GM04503 (cell line): ENCODE measurements at places on chromosomes 3 and 15.

- peak; percentile 55 for DNase-seq
Measured at GRCh38 chr3:55000546-55000945, 72.7 kb upstream of the LRTM1 start.

DNA sequence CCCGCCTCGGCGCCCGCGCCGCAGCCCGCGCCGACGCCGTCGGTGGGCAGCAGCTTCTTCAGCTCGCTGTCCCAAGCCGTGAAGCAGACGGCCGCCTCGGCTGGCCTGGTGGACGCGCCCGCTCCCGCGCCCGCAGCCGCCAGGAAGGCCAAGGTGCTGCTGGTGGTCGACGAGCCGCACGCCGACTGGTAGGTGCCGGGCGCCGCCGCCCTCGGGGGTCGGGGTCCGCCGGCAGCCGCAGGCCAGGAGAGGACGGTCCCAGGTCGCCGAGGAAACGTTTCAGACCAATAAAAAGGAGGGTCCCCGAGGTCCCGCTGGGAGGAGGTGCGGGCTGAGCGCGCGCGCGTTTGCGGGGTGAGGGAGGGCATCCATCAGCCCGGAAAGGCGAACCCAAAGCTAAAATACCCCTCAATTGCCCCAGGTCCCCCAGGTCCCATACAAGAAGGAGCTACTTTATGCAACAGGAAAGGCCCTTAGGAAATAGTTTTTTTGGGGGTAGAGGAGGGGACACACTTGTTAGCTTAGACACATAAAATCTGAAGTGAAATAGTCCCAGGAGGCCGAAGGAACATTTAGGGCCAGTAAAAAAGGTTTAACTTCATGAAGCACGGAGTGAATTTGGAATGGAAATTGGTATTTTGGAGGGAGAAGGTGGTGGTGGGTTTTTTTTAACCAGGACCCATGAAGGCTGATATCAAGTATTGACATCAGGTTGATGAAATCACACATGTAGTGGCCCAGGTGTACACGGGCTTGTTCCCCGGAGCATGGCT, 739 bp downstream of the SYN2 start:
- no peak for DNase-seq

GRCh38 chr3:66442254-66443117, 58.3 kb downstream of the LRIG1 start:
- peak; percentile 45 for DNase-seq

DNA sequence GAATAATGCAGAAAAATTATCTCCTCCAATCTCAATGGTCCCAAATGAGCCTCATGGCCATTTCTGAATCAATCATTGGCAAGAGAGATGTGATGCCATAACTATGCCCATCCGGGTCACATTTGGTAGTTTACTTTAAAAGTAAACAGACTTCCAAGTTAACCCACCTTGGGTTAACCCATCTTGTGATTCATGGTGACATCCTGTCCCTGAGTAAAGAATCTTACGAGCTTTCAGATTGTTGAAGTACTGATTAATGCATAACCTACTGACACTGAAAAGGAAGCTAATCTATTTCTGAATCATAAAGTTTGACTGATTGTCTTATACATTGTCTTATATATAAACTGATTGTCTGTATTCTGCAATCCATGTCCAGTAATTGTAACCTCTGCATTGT, 467.2 kb upstream of the AGTR1 start:
- no peak for DNase-seq

DNA sequence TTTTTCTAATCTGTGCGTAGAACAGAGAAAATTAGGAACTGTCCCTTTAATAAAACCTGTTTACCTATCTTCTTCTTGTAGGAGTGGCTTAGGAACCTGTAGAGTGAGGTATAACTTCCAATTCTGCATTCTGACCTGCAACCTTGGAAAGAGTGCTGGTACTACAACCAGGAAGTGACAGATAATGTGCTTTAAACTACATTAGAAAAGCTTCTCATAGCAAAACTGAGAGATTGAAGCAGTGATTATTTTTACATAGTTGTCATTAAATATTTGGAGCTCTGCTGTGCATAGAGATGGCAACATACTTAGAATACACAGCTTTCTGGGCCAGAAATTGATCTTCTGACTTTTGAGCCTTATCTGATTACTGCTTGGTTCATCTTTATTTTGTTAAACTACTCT, 50.4 kb upstream of the ZDHHC23 start:
- no peak for DNase-seq

GRCh38 chr3:170372190-170372879, 14.8 kb downstream of the SKIL start:
- no peak for DNase-seq

DNA sequence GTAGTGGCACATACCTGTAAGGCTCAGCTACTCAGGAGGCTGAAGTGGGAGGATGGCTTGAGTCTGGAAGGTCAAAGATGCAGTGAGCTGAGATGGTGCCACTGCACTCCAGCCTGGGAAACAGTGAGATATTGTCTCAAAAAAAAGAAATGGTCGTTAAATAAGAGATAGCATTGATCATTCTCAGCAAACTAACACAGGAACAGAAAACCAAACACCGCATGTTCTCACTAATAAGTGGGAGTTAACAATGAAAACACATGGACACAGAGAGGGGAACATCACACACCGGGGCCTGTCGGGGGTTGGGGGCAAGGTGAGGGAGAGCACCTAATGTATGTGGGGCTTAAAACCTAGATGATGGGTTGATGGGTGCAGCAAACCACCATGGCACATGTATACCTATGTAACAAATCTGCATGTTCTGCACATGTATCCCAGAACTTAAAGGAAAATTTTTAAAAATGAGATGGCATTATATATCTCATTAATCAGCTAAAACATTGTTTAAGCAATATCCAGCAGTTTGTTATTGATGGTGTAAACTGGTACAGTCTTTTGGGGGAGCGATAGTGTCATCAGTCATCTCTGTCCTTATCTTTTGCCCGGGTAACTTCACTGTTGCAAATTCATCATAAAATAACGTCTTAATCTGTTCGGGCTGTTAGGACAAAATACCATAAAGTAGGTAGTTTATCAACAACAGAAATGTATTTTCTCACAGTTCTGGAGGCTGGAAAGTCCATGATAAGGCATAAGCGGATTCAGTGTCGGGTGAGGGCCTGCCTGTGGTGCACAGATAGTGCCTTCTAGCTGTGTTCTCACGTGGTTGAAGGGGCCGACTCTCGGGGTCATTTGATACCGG, 1.7 kb upstream of the MAN2A2 start:
- DNase-seq = no peak

DNA sequence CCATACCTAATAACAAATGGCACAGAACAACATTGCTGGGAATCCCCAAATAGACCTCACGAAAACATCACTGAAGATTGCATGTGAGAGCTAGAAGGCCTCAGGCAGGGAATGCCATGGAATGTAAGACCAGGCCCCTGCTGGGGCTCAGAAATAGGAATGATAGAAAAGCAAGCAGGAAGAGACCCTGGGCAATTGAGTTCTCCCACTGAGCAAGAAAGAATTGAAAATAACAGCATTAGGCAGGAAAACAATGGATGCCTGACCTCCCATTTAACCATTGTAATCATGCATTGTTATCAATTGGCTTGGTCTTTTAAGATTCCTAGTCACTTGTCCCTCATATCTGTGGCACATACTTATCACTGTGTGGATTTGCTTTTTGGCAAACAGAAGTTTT, 581.6 kb downstream of the FHIT start:
- no peak for DNase-seq

DNA sequence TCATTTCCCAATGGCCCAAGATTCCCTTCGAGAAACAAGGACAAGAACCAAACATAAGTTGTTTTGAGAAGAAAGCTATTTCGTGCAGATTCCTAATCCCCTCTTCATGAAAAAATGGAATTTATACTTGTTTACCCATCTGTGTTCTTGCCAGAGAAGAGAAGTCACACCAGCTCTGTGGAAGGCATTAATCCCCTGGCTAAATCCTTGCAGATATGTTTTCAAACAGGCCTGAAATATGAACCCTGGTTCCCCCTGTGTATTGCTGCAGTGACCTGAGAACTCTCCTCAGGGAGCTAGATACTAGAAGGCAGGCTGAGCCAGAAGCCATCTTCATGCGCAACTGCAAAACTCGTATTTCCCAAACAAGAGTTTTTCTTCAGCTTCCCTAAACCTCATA, 337.7 kb downstream of the NEK10 start:
- no peak for DNase-seq

DNA sequence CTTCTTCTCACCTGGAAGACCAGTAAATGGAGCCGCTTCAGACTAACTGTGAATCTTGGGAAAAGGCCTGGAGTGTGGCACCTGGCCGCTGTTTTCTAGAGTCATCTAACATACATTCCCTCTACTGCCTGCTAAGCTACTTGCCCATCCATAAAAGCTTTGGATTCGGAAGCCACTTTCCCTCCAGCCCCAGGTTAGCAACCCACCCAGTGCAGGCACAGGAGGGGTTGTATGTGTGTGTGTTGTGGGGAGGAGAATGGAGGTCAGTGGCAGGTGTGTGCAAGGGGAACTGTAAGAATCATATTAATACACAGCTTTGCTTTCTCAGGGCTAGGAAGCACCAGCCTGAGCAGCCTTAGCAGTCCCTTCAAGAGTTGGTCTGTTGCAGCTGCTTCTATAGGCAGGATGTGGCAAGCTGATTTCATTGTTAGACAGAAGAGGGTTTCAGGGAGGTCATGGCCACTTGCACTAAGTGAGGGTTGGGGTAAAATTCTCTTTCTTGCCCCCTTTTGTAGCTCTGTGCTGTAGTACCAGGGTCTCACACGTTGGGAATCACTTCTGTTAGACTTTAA, 8.9 kb downstream of the NSUN3 start:
- no peak for DNase-seq

DNA sequence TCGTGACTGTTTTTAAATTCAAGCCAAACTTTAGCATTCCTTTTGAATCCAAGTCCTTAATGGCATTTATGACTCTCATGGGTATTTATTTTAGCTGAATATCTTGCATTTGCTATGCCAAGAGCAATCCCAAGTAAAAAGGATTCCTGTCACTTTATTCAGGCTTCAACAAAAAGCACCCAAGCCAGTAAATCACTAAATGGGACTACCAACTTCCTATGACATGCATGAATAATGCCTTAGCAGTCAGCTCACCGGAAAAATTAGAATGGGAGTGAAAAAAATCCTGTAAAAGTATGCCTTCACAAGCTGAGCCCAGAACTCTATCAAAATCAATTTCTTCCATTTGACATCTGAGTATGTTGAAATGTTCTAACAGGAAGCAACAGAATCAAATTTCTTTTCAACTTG, 1297.9 kb downstream of the ROBO2 start:
- peak; percentile 14 for DNase-seq

GRCh38 chr3:156260331-156260730, 140.0 kb downstream of the KCNAB1 start:
- DNase-seq = peak; percentile 3

DNA sequence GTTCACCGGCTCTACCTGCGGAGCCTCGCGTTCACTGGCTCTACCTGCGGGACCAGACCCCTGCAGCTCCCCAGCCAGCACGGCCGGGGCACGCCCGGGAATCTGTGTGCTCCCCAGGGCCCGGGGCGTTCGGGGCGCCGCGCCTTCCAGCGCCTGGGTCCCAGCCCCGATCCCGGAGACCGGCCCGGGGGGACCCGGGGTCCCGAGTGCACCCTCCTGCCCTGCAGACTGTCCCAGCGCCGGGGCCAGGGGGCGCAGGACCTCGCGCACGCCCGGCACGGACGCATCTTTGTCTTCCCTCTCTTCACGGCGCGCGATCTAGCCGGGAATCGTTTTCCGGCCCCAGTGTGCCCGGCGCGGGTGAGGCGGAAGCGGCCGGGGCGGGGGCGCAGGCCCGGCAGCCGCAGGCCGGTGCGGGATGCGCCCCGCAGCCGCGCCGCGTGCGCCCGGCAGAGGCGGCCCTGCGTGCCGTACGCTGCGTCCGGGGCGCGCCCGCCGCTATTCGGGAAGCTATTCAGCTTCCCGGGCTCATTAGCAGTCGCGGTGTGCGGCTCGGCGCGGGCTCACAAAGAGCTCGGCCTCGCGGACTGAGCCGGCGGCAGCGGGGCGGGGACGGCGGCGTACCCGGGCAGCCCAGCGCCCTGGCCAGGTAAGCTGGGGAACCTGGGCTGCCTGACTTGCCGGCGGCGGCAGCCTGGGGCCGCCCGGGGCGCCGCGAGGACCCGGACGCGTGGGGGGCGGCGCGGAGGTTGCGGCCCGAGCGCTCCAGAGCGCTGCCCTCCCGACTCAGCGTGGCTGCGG, at the start of gene APBA2:
Gene APBA2 (plus strand): TSS at position 345 of the 801 bp plus-strand sequence. CDS start 167,911 bp downstream, outside the sequence.
- DNase-seq = no peak

DNA sequence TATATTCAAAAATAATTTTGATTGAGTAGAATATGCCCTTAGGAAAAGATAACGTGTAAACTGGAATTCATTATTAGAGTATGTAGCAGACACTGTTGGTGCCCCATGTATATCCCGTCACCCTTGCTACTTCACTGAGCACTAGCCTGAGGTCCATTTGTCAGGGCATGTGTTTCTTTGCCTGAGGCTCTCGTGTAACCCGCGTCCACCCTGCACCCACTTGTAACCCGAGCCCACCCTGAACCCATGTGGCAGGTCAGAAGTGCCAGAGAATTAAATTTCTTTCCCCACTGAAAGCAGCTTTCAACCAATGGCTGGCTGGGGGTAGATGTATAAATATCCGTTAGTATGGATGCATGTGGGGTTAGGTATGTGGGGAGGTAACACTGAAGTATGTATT, 474.2 kb upstream of the ZNF385D start:
- no peak for DNase-seq

DNA sequence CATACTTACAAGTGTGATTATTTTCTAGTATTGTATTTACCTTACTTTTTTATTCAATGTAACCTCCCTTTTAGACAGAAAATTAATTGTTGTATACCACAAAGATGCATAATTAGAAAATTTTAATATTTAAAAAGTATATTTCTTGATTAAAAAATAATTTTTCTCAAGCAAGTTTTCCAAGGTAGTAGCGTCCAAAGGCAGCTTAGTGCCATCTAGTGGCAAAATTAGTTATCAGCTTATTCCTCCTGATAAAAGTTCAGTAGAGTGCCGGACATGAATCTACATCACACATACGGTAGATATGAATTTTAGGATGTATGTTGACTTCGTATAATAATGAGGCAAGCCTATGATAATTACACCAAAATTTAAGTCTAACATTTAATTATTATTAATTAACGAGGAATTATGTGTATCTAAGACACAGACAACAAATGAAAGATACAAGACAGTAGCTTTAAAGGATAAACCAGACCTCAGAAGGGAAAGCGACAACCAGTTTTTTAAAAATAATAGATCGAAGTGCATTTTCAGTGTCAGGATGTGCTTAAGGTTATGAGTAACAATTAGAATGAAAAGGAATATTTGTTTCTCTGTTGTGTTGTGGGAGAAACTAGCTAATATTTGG, 405.9 kb downstream of the ROBO1 start:
- no peak for DNase-seq

GRCh38 chr3:182063742-182064141, 352.0 kb downstream of the SOX2 start:
- no peak for DNase-seq

- no peak for DNase-seq
Measured at GRCh38 chr3:124967964-124968363, 33.4 kb upstream of the MUC13 start.

DNA sequence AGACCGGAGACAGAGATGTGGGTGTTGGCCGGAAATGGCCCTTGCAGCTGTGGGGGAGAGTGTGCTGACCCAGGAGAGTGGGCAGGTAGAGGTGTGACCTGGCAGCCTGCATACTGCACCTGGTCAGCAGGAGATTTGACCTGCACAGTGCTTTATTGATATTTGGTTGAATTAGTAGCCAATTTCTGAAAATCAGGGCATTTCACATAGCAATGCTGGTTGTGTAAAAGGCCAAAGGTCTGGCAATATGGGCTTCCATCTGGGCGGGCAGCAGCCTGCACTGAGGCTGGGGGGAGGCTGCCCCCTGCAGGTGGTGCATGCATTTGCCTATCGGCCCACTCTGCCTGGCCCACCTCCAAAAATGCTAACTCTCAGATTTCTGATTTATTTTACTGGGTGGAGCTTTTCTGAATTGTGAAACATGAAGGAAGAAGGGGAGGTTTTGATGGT, 9.4 kb upstream of the MGLL start:
- no peak for DNase-seq
